ENCODE measurements at places on chromosomes 4 and X.

DNA sequence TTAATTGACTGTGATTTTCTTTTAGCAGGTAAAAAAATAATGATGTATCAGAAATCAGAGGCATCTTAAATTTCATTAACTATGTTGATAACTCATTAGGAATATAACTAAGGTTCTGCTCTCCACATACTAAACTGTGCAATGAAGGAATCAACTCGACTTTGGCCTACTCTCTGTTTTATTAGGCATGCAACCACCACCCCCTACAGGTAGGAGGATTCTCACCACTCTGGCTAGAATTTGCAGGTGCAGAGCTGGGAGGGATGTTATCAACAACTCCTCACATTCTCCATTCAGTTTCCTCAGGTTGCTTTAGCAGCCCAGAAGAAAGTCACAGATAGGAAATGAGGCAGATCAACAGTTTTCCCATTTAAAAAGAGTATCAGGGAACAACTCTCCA lies 160.1 kb downstream of the COX18 start:
- no peak for DNase-seq

DNA sequence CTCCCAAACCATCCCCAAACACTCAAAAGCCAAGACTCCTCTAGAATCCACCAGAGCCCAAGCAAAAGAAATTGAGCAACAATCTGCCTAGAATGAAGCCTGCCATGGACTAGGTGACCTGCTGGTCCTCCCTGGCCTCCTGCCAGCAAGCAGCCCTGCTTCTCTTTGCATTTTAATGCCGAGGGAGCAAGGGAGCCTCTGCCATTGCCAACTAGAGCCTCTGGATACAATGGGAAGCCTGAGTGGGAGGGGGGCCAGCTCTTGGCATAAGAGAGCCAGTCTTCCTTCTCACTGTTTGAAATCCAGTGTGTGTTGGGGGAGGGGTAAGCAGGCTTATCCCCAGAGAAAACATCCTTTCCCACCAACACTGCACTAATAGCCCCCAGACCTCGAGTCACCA lies 1.5 kb upstream of the GDPD2 start:
- DNase-seq: no peak

DNA sequence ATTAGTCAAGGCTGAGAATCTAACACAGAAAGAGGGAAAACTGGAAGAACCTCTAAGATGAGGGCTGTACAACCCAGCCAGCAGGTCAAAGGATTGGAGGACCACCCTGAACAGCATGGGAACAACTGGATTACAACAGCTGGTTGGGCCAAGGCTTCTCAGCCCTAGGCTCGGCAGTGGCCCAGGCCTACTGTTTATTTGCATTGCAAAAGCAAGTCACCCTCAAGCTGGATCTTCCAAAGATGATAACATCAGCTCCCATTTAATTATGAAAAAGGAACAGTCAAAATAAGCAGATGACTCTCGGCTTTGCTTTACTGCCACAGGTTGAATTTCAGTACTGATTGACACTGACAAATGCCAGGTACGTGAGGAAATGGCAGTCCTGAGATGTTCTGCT lies 61.8 kb downstream of the GPC3 start:
- no peak for DNase-seq

DNA sequence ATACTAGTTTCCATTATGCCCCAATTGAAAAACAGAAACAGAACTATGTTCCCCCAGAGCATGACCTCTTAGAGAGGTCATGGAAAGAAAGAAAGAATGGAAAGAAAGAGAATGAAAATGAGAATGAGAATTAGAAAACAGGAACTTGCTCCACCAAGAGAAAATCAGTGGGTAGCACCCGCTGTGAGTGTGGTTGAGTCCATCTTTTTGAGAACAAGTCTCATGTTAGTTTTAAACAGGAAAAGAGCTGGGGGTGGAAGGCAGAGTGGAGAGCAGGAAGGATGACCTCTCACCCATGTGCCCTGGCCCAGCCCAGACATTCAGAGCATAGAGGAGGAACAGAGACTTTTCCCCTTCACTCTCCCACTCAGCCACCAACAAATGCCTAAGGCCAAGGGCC lies 4.9 kb downstream of the GSX2 start:
- DNase-seq: no peak

DNA sequence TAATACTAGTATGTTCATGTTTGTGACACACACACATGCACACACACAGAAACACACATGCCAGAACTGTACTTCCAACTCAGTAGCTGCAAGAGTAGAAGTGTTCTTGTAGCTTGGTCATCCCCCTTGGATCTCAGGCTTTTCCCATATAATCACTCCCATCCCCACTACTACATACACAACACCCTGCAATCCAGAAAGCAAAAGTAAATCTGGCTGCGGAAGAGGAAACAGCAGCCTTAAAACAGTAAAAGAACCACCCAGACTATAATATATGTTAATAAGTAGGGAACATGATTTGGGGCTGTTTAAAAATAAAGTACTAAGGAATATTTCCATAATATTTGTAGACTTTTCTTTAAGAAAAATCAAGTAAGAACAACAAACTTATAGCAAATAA lies 103.2 kb downstream of the AMMECR1 start:
- DNase-seq: no peak

Data from pulmonary artery endothelial cell (primary cell).